ENCODE measurements at places on chromosomes 7 and 10. TPM values are rescaled to one million over a fixed set of nuclear protein-coding genes. Genes with fewer than 3 reads are reported as not detected.

DNA sequence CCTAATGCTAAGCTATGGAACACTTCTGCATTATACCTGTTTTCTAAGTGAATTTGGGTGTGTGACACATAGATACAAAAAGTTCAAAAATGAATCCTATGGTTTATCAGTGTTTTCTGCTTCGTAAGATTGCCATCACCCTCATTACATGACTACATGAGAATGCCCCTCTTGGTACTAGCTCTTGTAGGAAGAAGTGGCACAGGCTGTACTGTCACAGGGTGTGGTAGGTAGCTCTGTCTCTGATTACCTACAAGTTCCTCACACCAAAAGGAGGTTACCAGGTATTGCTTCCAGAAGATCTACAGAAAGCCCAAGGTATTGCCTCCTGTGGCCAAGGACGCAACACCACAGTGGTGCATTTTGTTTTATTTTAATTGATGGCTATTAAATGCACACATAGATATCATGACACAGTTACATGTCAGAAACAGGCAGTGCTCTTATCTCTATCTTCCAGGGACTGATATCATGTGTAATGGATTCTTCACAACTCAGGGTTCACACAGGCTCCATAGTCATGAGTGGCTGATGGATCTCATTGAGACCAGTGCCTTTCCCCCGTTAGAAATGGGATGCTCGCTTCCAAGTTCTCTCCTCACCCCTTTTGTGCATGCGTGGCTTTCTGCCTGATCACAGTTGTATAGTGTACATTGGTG is 6.6 kb downstream of the OPTN start:
- peaks cover 6% of the 10 kb centered on the region for H3K36me3 ChIP-seq
- H3K4me3 ChIP-seq, result no peak overlapping the region
- peaks cover 31% of the 10 kb centered on the region for H3K4me1 ChIP-seq
- no peak for DNase-seq
- H3K27me3 ChIP-seq, result no peaks in the 10 kb centered on the region
- H3K27ac ChIP-seq, result no peak overlapping the region

DNA sequence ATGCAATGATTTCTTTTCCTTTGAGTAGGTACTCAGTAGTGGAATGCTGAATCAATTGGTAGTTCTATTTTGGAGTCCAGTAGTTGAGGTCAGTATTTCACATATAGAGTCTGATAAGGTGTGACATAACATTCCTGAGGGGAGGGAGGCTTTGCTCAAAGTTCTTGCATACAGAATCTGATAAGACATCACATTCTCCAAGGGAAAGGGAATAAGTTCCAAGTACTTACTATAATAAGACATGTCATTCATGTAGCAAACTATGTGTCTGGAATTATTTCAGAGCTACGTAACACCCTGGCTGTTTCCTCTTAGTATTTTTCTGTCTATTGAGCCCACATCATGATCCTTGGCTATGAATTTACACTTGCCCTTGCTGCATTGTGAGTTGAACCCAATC is 74.3 kb upstream of the POM121L12 start:
- DNase-seq, result no peak
- H3K4me1 ChIP-seq, result peaks cover 2% of the 10 kb centered on the region
- H3K4me3 ChIP-seq, result no peak overlapping the region

- no peaks in the 10 kb centered on the region for H3K4me1 ChIP-seq
- peak; percentile 34 for DNase-seq
- H3K27me3 ChIP-seq, result no peaks in the 10 kb centered on the region
- H3K36me3 ChIP-seq, result no peaks in the 10 kb centered on the region
Observed at GRCh38 chr10:31782701-31783100, 145.9 kb downstream of the ARHGAP12 start.

DNA sequence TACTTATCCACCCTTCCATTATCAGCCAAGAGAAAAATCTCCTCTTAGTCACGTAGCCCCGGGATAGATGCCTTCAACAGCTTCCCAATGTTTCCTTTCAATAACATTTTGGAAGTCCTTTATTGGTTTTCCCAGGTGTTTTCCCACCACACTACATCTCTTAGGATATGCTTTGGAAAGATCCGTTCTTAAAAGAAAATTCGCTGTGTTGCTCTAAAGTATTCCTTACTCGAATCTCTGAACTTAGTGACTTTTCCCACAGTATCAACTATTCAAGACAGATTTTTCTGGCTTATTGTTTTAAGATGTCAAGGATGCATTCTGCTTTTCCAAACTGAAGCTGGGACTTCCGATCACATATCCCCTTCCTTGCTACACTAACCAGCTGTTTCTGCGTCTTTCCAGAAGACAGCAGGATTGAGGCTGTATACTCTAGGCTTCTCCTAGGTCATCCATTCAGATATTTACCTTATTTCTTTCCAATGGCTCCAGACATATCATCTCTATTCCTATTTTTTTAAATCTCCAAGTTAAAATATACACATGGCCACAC is 36.5 kb upstream of the SVIL start:
- H3K4me3 ChIP-seq, result no peak overlapping the region
- no peak overlapping the region for H3K27ac ChIP-seq
- H3K36me3 ChIP-seq, result no peaks in the 10 kb centered on the region
- no peak for DNase-seq
- no peaks in the 10 kb centered on the region for H3K27me3 ChIP-seq

The PDK4 gene
- 308 TPM for total RNA-seq

DNA sequence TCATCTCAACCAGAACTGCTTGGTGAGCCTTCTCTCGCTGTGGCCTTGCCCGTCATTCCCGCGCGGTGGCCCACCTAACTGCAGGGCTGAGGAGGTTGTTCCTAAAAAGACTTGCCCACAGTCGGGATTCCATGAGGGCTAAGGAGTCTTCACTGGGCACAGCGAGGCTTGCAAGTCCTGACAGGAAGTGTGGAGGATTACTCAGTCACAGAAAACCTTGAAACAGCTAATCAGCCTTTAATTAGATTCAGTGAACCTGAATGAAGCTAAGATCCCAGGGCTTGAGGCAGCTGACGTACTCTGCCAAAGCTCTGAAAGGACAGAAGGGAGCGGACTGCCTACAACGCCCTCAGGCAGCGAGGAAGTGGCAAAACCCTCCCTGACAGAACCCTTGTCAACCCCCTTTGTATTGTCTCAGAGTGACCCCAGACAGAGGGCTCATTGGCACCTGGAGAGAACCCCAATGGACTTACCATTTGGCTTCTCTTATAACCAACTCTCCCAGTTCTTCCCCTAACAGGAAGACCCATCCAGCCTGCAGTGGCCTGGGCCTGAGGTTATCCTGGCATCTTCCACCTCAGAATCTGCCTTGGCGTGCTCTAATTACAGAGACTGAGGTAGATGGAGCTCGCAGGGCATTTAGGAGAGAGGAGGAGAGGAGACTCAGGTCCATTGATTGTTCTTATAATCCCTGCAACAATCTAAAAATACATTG is 2.5 kb upstream of the LAMB4 start:
- H3K4me1 ChIP-seq, result no peaks in the 10 kb centered on the region
- H3K4me3 ChIP-seq, result no peak overlapping the region
- H3K36me3 ChIP-seq, result no peaks in the 10 kb centered on the region
- DNase-seq, result no peak

GRCh38 chr10:116408719-116409118 is 18.9 kb upstream of the PNLIPRP3 start:
- H3K4me3 ChIP-seq, result no peak overlapping the region
- H3K36me3 ChIP-seq, result no peaks in the 10 kb centered on the region
- no peaks in the 10 kb centered on the region for H3K4me1 ChIP-seq
- no peak overlapping the region for H3K27ac ChIP-seq
- no peak for DNase-seq
- no peaks in the 10 kb centered on the region for H3K27me3 ChIP-seq

GRCh38 chr10:48748573-48748972 is 63.9 kb downstream of the WDFY4 start:
- no peaks in the 10 kb centered on the region for H3K36me3 ChIP-seq
- H3K4me3 ChIP-seq, result no peak overlapping the region
- no peak for DNase-seq

- peak overlapping the region; percentile 22 for H3K4me3 ChIP-seq
- no peaks in the 10 kb centered on the region for H3K27me3 ChIP-seq
- H3K36me3 ChIP-seq, result no peaks in the 10 kb centered on the region
- no peak for DNase-seq
Observed at GRCh38 chr7:150379441-150380379, 580 bp downstream of the ZNF775 start.

- no peaks in the 10 kb centered on the region for H3K36me3 ChIP-seq
- H3K4me1 ChIP-seq, result peaks cover 20% of the 10 kb centered on the region
- peak overlapping the region; percentile 100 for H3K27ac ChIP-seq
- peak; percentile 66 for DNase-seq
Observed at GRCh38 chr10:96130326-96130995, 364 bp downstream of the ZNF518A start.

GRCh38 chr10:74071157-74071556 is 73.2 kb downstream of the VCL start:
- no peaks in the 10 kb centered on the region for H3K27me3 ChIP-seq
- no peaks in the 10 kb centered on the region for H3K4me1 ChIP-seq
- H3K36me3 ChIP-seq, result peaks cover 18% of the 10 kb centered on the region
- H3K27ac ChIP-seq, result no peak overlapping the region
- H3K4me3 ChIP-seq, result no peak overlapping the region
- no peak for DNase-seq

DNA sequence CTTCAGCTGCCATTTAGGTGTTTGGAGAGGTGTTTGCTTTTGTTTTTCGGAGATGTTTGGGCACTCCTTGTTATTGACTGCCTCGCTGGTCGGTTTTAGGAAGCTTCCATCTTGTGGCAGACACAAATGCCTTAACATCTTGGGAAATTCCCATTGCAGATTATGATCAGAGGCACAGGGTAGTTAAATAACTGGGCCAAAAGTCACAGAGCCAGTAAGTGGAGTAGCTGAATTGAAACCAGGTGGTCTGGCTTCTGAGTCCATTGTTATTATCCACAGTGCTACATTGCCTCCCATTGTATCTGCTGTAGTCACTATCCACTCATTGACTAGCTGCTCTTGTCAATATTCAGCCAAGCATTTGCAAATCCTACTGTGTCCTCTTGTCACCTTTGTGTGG is 138.2 kb upstream of the PLPP4 start:
- no peak for DNase-seq
- H3K27ac ChIP-seq, result no peak overlapping the region

DNA sequence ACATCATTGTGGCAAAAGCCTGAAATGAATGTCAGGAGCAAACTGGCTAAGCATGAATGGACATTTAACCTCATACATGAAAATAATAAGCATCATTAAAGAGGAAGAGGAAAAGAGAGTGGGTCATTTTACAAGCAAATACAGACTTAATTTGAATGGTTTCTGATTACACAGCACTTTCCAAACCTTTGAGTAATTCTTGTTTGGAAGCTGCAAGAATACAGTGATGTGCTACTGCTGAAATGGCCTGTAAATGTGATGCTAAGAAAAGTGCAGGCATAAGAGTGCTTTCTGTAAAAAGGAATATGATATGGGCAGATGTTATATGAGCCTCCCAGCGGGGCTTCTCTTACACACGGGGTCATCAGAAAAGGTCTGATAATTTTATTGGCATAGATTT is 30.2 kb downstream of the TAS2R16 start:
- H3K27me3 ChIP-seq, result no peaks in the 10 kb centered on the region
- H3K4me3 ChIP-seq, result no peak overlapping the region
- H3K36me3 ChIP-seq, result no peaks in the 10 kb centered on the region
- no peak overlapping the region for H3K27ac ChIP-seq

GRCh38 chr10:128516180-128516579 is 390.0 kb upstream of the MKI67 start:
- no peaks in the 10 kb centered on the region for H3K27me3 ChIP-seq
- no peaks in the 10 kb centered on the region for H3K4me1 ChIP-seq
- no peaks in the 10 kb centered on the region for H3K36me3 ChIP-seq
- no peak for DNase-seq

- no peak overlapping the region for H3K27ac ChIP-seq
- H3K27me3 ChIP-seq, result no peaks in the 10 kb centered on the region
- H3K4me3 ChIP-seq, result no peak overlapping the region
- H3K36me3 ChIP-seq, result no peaks in the 10 kb centered on the region
- no peaks in the 10 kb centered on the region for H3K4me1 ChIP-seq
Observed at GRCh38 chr10:106439366-106439765, 725.1 kb downstream of the SORCS1 start.

The CDNF gene
- 15.3 TPM for total RNA-seq

DNA sequence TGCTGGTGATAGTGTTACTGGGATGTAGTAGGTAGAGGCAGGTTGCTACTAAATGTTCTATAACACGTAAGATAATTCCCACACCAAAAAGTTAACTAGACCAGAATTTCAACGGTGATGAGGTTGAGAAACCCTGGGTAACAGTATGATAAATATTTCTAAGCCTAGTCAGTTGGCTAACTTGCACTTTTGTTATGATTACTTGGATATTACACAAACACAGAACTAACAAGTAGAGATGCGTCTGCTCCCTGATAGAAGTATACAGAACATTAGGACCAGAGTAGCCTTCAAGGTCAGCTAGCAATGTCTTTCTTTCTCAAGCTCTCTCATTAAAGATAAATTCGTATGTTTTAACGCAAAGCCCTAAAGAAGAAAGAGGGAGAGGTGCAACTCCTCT is 86.2 kb upstream of the FZD8 start:
- H3K27ac ChIP-seq, result no peak overlapping the region
- H3K36me3 ChIP-seq, result no peaks in the 10 kb centered on the region
- no peak overlapping the region for H3K4me3 ChIP-seq
- H3K27me3 ChIP-seq, result no peaks in the 10 kb centered on the region

DNA sequence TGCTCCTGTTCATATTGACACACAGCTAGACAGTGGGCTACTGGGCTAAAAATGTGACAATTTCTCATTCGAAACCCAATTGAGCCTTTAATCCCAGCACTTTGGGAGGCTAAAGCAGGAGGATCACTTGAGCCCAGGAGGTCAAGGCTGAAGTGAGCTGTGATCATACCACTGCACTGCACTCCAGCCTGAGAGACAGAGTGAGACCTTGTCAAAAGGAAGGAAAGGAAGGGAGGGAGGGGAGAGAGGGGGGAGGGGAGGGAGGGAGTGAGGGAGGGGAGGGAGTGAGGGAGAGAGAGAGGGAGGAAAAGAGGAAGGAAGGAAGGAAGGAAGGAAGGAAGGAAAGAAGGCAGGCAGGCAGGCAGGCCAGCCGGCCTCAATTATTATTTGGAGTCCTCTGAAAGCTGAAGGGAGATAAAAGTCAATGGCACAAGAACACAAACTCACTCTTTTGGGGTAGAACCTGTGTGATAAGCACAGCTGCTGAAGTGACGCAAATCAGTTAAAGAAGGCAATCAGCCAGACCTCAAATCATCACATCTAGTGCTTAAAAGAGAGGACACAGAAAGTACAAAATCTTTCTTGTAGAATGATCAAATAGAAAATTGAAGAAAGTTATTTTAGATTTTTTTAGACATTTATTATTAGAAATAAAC is 98.1 kb downstream of the CCDC71L start:
- no peaks in the 10 kb centered on the region for H3K4me1 ChIP-seq
- H3K27me3 ChIP-seq, result no peaks in the 10 kb centered on the region
- no peaks in the 10 kb centered on the region for H3K36me3 ChIP-seq

Measured in body of pancreas (tissue), 4 donors.